Kidney epithelial cell (primary cell): ENCODE measurements at places on chromosomes 16 and 17. TPM values are rescaled to one million over a fixed set of nuclear protein-coding genes. Genes with fewer than 3 reads are reported as not detected.

DNA sequence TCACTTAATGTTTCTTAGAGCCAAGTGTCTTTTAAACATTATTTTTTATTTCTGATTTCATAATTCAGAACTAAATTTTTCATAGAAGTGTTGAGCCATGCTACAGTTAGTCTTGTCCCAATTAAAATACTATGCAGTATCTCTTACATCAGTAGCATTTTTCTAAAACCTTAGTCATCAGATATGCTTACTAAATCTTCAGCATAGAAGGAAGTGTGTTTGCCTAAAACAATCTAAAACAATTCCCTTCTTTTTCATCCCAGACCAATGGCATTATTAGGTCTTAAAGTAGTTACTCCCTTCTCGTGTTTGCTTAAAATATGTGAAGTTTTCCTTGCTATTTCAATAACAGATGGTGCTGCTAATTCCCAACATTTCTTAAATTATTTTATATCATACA, 13.6 kb upstream of the BCAS3 start:
- no peak for DNase-seq

DNA sequence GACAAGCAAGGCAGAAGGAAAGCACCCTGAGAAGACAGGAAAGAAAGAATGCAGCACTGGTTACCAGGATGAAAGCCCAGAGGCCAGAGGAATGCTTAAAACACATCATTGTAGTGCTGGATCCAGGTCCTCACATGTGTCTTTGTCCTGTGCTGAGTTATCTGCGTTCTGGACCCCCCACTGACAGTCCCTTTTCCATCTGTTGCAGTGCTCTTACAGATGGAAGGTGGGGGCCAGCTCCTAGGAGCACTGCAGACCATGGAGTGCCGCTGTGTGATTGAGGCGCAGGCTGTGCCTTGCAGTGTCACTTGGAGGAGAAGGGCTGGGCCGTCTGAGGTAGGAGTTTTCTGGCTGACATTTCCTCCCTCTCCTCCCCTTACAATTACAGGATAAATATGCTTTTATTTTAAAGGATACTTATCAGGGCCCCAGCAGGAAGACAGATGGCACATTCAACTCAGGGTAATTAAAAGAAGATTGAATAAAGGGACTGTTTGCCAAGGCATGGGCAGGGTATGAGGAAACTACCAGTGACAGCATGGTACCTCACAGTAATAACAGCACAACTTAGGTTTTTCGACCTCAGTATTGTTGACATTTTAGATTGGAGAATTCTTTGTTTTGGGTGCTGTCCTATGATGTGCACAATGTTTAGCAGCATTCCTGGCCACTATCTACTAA, 3.0 kb downstream of the EME1 start:
- DNase-seq = no peak

- DNase-seq = no peak
Measured at GRCh38 chr17:47204722-47205418, 4.3 kb upstream of the MYL4 start.

Gene SLC16A13
- 3.4 and 6.0 TPM in 2 replicates for total RNA-seq

Gene HYDIN
- 4.0 and 7.3 TPM in 2 replicates for total RNA-seq

DNA sequence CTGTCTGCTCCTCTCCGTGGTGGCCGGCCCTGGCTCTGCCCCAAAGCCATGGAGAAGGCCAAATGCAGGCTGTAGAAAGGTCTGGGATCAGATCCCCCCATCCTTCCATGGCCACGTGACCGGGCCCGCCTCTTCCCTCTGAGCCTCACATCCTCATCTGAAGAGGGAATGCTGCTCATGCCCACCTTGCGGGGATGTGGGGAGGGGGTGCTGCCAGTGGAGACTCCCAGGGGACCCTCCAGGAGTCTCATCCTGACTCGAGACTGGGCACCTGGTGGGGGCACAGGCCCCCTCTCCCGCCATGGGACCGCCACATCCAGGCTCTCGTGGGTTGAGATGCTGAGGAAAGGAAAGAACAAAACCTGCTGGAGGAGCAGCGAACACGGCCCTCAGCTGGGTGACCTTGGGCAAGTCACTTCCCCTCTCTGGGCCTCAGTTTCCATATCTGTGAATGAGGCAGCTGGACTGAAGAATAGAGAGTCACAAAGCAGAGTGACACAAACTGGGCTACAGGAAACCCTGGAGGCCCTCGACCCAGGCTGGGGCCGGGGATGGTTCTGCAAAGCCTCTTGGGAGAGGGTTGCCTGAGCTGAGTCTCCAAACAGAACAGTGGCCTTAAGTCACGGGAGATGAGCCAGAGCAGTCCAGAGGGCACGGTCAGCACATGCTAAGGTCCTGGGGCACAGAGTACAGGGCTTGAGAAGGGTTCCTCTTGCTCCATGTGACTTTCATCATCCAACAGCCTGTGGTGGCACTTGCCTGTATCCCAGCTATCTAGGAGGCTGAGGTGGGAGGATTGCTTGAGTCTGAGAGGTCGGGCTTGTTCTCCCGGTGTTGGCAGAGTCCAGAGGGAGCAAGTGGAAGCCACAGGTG, 30.1 kb downstream of the SOCS1 start:
- no peak for DNase-seq

GRCh38 chr17:81631482-81631881, 5.4 kb downstream of the NPLOC4 start:
- DNase-seq = no peak

DNA sequence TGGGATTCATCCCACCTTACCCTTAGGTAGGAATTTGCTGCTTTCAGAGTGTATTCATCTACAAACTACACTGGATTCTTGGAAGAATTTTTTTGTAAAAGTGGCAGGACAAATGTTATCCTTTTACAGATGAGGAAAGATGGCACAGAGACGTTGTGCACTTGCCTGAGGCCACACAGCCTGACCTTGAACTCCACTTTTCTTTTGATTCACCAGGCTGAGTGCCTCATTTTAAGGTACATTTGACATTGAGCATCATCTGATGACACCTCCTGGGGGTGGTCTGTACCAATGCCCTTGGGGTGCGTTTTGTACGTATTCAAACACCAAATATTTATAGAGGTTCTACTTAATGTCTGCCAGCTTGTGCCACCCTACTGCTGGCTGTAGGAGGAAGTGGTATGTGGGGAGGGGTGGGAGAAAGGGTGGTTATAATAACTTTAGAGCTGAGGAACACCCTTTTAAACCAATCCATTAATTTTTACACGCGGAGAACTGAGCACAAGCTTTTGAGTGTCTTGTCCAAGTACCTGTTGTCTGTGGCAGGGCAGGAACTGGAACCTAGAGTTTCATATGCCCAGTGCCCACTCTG, 29.1 kb downstream of the HS3ST3B1 start:
- DNase-seq = no peak

- no peak for DNase-seq
Measured at GRCh38 chr16:68289621-68290329, 21.0 kb downstream of the SLC7A6OS start.

Gene KCNAB3
- total RNA-seq = 0.29 and 0.62 TPM in 2 replicates

GRCh38 chr17:68152161-68152571, 95.7 kb upstream of the AMZ2 start:
- DNase-seq = no peak

GRCh38 chr16:52407778-52408177, 139.2 kb downstream of the TOX3 start:
- no peak for DNase-seq

DNA sequence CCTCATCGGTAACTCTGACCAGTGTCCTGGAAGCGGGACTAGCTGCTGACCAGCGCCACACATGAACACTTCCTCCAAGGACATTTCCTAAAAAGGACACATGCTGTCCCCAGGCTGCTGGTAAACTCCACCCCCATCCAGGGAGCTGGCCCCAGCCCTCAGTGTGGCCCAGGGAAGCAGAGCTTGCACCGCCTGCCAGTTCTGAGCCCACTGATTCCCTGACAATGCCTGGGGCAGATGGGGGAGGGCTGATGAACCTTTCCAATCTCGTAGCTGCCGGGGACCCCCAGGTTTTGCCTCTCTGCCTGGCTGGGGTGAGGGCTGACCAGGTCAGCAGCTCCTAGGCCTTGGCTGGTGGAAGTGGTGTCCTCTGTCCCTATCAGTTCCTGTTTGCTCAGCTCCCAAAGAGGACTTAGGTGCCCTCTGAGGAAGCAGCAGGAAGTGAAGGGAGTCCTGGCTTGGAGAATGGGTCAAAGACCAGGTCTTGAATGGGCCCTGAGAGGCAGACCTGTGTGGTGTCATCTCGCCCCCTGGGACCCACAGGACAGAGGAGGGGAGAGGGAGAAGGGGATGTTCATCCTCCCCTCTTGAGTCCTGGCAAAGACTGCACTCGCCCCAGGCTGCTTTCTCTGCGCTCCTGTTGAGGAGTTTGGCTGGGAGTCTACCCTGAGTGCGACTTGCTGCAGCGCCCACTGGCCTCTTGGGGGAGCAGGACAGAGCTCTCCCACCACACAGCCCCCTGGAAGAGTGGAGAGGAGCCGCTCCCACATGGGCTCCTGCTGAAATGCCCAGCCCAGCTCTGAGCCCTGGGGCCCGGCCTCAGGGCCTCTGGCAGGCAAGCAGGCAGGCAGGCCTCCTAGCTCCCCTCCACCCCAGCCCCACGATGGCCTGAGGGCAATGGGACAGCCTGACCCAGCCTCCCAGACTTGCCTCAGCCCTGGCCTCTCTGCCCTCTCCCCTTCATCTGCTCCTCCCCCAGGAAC, 16.8 kb downstream of the PDK2 start:
- DNase-seq = no peak

GRCh38 chr16:60674241-60674640, 1362.0 kb downstream of the CDH8 start:
- DNase-seq = peak; percentile 19

DNA sequence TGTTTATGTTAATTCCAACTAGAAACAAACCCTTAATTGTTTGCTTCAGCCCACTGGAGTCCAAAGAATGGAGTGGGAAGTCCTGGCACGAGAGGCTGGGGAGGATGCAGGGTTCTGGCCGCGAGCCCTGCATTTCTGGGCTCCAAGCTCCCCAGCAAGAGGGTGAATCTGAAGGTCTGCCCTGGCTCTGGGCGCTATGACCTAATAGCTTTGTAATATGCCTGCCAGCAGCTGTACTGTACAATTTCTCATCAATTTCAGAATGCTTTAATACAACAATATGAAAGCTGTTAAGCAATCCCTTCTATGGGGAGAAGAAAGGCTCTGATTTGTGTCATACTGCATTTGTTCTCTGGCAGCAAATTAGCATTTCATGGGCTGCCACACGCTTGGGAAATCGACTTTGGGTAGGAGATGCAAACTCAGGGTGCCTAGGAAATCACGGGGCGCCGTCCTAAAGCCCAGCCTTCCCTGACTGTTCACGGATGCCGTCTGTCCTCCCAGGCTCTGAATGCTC, 43.8 kb downstream of the NDEL1 start:
- no peak for DNase-seq

DNA sequence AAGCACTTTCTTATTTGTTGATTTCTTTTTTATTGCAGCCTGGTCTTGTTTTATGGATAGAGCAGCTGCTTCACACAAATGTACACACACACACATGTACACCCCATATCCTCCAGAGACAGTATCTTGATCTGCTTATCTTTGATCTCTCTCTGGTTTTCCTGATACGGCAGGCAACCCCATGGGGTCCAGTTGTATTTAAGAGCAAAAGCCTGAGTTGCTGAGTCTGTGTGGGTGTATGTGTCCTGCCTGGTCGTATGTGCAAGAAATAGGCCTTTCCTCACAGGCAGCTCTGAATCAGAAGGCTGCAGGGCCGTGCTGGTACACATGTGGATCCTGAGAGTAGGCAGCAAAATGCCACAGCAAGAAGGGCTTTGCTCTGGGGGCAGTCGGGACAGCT, 14.6 kb upstream of the LGALS9 start:
- DNase-seq = no peak

- no peak for DNase-seq
Measured at GRCh38 chr17:13016881-13017654, 759 bp downstream of the ELAC2 start.

GRCh38 chr17:50534222-50534978, 1.9 kb downstream of the EPN3 start:
- DNase-seq = no peak
